ENCODE measurements at places on chromosomes 1 and 21.
A peak's percentile ranks its signal among the peaks of the same experiment; 100 is the strongest.

- no peak for DNase-seq
Observed at GRCh38 chr1:80472145-80472544, 1328.6 kb upstream of the ADGRL2 start.

DNA sequence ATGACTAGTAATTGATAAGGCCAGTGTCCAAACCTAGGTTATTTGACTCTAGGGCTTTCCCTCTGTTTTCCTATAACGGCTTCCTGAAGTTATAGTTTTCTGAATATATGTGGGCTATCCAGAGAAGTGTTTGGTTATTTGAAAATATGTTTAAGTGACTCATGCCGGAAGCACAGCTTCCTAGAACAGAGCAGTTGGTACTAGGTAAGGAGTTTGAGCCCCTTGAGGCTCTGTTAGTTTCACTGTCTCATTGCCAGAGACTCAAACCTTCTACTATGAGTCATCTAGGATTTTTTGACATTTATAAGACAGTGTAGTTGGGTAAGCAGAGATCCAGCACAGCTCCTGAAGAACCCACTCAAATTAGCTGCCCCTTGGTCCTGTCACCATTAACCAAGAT lies 27.1 kb upstream of the LEPR start:
- DNase-seq = no peak

DNA sequence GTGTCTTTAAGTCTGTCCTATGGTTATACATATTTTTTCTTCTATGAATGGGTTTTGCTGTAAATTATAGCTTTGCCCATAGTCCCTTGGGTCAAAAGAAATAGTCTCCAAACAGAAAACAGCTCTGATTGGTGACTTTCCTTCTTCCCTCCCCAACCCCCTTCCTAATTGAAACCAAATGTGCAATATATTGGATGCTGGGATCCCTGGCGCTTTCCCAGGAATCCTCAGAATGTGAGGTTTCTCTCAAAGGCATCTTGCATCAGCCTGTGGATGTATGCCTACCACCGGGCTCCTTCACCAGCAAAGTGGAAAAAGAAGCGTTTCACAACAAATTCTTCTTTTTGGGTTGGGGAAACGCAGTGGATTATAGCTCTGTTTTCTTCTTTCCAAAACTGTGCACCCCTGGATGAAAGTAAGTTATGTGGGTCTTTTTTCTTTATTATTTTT lies at the start of gene DDR2:
Gene DDR2 (plus strand): TSS at position 248 of the 450 bp plus-strand sequence. CDS start 86,600 bp downstream, outside the sequence.
- DNase-seq = peak; percentile 58

GRCh38 chr1:156420205-156421061 lies 51.4 kb downstream of the RHBG start:
- no peak for DNase-seq

DNA sequence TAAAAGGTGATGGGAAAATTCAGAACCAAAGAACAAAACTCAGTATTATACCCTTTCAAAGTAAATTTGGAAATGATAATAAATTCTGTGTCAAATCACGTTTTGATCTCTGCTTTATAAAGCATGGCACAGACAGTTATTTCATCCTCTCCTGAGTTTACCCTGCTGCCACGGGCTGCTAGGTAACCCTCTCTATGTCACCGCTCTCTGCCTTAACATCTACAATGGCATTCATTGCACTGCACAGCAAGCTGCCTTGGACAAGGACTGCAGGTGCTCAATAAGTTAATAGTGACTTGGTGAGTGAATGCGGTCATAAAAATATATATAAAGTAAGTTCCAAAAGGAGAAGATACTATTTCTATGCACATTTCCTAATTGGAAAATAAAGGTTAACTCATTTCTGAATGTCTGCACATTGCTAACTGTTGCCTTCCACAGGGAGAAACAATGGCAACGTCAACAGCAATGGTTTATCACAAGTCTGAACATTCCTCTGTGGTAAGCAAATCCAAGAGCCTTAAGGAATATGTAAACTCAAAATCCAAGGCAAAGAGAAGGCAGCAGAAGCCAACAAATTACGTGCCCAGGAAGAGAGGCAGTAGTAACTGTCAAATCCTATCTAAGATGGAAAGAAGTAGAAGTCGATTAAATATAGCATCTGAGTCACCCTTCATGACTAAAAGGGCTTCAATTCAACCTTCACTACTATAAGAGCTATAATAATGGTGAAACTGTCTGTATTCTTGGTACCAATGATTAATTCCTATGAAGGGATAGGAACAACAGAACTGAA lies 19.4 kb downstream of the FYB2 start:
- no peak for DNase-seq

- no peak for DNase-seq
Observed at GRCh38 chr1:64135462-64136223, 67.8 kb upstream of the UBE2U start.

DNA sequence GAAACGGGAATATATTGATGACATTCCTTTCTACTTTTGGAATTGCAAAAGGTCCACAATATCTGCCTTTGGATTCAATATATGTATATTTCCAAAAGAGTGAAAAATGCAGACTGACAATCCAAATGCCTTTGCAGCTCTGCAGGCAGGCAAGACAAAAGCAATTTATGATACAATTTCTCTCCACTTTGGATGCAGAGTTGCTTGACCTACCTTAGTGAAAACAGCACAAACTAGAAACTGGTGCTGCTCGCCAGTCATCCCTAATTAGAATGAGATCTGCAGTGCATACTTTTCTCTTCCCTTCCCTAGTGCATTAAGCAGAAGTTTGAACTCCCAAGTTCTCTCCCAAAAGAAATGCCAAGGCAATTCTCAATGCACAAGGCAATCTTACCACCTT lies 56.8 kb downstream of the KIAA0319L start:
- DNase-seq = no peak

DNA sequence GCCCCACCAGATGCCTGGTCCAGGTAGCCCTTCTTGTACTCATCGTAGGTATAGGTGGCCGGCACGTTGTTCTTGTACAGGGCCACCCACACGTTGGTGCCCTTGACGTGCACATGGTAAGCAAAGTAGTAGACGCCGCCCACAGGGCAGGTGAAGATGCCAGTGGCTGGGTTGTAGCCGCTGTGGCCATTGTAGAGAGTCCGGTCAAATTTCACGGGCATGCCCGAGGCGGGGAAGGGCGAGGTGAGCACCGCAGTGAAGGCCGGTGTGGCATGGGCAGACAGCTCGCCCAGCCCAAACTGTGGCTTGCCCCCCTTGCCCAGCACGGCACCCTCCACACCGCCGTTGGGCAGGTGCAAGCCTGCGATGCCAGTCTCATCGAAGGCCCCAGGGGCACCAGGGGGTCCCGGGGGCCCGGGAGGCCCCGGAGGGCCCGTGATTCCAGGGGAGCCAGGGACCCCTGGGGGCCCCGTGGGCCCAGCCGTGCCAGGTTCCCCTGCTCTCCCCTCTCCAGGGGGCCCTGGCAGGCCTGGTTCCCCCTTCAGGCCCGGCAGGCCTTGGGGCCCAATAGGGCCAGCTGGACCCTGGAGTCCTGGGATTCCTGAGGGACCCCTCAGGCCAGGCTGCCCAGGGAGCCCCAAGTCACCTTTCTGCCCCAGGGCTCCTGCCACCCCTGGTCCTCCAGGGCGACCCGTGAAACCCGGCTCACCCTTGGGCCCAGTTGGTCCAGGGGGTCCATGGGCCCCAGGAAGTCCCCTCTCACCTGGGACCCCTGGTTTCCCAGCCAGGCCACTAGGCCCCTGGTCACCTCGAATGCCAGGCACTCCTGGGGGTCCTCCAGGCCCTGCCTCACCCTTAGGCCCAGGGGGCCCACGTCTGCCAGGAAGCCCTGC lies 9.2 kb downstream of the ADPRS start:
- no peak for DNase-seq

GRCh38 chr1:98327220-98327861 lies 334.2 kb upstream of the SNX7 start:
- no peak for DNase-seq

GRCh38 chr1:154352245-154352580 lies 26.9 kb downstream of the ATP8B2 start:
- no peak for DNase-seq

DNA sequence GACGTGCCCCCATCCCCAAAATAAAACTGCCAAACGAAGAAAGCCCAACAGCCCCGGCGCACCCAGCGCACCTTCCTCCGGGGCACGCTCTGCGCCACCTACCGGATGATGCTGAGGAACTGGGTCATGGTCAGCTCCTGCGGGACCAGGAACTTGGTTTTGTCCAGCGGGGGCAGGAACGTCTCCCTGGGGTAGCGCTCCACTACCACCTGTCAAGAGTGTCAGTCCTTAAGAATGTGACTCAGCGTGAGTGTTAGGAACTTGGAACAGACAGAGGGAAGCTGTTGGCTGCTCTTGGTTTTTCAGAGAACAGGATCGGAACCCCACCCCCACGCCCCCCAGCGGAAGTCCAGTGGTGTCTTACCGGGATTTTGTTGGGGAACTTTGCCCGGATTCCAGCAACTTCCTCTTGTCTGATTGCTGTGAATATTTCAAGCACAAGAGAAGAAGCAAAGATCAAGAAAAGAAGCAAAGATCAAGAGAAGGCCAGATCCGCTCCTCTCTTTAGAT lies 431 bp downstream of the MAP1LC3C start:
- DNase-seq = peak; percentile 74

Data from left ventricle myocardium inferior (tissue), 1 donor.